Naive B cell (primary cell): ENCODE measurements at places on chromosomes 6 and 20.
A peak's percentile ranks its signal among the peaks of the same experiment; 100 is the strongest.

DNA sequence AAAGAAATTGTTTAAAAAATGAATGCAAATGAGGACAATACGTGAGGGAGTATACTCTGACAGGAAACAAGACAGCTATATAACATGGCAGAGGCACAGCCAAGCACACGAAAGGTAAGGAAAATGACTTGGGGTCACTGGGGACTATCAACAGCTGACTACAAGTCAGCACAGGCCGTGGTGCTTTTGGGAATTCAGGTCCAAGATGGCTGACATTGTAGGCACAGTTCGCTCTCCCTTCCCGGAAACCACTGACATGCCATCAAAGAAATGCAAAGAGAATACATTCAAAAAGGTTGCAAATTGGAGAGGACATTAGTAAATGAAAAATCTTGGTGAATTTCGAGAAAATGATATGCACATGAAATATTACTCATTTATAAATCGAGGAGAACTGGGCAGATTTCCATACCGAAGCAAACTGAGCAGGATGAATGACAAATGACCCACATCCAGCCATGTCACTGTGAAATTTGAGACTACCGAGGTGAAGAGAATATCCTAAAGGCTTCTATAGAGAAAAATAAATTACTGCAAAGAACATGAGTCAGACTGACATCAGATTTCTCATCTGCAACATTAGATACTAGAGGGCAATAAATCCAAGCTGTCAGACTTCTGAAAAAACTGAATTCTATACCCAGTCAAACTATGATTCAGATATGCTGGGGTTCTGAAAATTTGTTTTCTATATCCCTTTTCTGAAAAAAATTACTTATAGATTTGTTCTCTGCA lies 391.1 kb downstream of the BTBD9 start:
- no peak for DNase-seq

DNA sequence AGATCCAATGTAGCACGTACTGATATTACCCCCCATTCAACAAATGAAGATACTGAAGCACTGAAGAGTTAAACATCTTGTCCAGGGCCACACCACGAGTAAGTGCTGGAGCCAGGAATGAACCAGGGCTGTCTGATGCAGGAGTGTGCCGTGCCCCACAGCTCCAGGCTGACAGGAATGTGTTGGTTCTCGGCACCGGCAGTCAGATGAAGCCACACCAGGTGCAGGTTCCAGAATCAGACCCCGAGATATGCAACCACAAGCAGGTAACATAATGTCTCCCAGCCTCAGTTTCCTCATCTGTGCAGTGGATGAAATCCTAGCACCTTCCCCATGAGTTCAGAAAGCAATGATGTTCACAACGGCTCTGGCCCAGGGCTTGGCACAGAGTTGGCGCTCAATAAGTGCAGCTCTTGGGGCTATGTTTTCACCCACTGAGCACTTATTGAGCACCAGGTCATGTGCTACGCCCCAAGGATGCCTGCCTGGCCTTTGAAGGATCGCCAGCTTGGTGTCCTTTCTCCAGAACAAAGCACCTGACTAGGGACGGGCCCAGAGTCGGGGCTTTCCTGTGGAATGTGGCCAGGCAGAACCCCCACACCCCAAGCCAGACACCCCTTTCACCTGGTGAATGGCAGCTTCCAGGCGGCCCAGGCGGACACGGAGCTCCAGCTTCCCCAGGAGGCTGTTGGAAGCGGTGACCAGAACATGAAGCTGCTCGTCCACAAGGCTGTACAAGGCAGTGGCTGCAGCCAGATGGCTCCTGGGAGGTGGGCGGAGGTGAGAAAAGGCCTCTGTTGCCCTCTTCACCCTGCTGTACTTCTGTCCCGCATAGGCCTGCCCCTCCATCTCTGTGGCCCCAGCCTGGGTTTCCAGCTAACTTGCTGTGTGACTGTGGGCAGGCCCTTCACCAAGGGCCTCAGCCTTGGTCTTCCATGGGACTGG lies 41.3 kb downstream of the KIAA1755 start:
- DNase-seq, result no peak

GRCh38 chr20:53676519-53676822 lies 82.8 kb upstream of the ZNF217 start:
- no peak for DNase-seq

DNA sequence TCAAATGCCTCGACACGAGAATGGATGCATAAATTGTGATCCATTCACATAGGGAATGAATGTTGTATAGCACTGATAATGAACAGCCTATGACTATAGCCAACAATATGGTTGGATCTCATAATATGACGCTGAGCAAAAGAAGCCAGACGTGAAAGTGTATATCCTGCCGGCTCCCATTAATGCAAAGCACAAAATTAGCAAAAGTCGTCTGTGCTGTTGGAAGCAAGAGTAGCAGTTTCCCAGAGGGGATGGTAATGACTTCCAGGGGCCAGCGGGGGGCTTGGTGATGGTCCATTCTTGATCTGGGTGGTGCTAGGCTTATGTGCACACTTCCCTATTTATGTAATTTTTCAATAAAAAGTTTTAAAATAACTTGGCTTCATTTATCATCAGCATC lies 1.0 kb upstream of the TAGAP start:
- no peak for DNase-seq

DNA sequence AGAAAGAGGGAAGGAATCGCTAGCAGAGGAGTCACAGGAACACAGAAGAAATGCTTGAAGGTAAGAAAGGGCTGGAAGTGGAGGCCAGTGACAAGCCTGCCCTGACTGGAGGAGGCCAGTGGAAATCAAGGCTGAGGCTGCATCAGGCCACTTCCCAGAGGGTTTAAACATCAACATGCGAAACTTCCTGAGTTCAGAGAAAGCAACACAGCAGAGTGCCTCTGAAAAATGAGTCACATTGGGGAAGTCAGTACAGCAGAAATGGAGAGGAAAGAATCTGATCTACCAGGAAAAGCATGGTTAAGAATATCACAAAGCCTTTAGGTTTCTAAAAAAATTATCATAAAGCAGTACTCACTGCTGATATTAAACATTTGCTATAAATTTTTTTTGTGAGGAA lies 23.3 kb downstream of the NAPB start:
- no peak for DNase-seq

DNA sequence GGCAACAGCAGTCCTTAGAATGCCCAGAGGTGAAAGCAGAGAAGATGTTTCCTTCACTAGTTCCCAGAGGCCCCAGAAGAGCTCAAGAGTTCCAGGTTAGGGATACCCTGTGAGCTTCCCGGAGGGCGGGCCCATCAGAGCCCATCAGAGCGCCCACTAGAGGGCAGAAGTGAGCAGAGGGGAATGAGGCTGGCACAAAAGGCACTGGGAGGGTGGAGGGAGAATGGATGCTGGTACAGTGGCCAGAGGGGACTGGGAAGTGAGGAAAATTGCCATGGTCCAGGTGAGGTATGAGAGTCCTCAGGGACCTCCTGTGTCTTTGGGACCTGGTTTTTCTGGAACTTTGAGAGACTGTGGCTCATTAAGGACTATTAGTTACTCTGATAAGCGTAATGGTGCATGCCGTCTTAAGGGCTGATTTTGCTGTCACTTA lies 57.3 kb downstream of the LINC00237 start:
- peak; percentile 18 for DNase-seq

GRCh38 chr6:112189494-112189893 lies 64.9 kb downstream of the LAMA4 start:
- no peak for DNase-seq

DNA sequence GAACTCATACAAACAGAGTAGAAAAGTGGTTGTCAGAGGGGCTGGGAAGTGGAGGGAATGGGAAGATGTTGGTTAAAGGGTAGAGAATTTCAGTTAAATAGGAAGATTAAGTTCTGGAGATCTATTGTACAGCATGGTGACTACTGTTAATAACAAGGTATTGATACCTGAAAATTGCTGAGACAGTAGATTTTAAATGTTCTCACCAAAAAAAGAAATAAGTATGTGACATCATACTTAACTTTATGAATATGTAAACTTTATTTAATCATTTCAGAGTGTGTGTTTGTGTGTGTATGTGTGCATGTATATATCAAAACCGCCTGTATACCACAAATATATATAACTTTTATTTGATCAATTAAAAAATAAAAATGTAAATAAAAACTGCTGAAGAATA lies 896.4 kb downstream of the TFAP2A start:
- DNase-seq, result no peak

DNA sequence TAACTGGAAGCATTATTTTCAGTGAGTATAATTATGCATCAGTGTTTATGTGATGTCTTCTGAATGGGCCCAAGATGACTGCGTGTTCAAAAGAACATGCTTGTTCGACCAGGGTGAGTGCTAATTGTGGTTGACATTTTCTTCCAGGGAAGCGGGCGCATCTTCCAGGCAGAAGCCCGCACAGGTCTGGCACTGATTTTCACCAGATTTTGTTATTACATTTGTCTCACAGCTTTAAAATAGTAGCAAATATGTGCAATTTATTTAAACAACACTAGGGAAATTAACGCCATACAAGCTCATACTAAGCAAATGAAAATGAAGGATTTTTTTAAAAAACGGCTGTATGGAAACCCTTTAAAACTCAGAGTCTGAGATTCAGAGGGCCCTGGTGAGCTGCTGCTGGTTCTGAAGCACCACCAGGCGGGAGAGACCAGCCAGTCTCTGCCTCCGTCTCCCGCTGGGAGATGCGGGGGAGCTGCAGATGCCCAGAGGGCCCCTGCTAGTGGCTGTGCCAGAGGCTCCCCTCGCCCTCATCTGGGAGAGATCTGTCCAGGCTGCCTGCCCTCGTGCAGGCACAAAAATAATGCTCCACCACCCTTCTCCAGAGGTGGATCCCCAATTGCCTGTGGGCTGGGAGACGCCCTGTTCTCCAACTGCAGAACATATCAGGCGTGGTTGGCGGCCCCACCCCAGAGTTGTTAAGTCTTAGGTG lies 297.0 kb downstream of the TAF4 start:
- no peak for DNase-seq

GRCh38 chr6:53369876-53370515 lies 21.2 kb upstream of the ELOVL5 start:
- no peak for DNase-seq

- DNase-seq, result no peak
Observed at GRCh38 chr6:20554326-20554725, 20.1 kb downstream of the CDKAL1 start.

DNA sequence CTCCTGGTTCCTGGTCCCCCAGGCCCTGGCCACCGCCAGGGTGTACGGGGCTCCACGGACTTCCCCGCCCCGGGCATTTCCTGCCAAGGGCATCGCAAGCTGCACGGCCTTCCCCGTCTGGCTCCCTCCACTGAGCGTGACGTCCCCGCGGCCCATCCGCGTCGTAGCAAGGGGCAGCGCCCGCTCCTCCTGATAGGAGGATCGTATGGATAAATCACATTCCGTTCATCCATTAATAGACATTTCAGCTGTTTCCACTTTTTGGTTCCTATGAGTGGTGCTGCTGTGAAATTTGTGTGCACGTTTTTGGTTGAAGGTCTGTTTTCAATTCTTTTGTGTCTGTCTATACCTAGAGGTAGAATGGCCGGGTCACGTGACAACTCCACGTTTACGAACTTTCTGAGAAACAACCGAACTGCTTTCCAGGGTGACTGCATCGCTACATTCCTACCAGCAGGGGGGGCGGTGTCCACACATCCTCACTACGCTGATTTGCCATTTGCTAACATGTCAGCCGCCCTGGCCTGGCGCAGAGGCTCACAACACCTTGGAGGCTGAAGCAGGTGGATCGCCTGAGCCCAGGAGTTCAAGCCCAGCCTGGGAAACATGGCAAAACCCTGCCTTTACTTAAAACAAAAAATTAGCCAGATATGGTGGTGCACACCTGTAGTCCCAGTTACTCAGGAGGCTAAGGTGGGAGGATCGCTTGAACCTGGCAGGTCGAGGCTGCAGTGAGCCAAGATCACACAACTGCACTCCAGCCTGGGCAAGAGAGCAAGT lies 37.7 kb downstream of the KCNQ2 start:
- peak; percentile 63 for DNase-seq

DNA sequence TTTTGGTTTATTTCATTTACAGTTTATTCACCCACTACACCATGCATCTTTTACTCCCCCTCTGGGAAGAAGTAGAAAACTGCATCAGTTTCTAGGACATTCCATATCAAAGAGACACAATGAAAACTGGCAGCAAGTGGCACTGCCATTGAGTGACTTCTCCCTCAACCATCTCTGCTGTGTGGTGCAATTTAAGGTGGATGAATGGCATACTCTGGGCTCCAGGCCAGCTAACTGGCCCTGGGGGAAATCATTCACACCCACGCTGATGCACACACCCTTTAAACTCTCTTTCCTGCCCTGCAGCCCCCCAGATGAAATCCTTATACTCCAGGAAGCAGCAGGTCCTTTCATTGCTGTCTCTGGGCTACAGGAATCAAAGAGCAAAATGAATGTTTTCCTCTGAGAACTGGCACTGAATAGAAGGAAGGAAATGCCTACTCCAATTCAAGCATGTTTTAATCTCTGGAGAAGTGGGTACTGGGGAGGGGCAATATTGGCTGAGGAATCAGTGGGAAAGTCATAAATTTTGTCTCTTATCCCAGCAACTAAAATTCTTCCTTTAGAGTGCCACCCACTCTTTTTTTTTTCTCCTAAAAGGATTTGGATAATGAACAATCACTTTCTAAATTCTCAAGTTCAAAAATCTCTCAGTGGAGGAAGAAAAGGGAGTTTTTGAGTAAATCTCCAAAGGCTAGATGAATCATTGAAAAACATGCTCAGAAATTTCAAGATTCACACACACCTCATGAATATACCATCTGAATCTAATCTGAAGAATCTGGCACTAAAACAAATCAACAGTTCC lies 16.9 kb upstream of the RFPL4B start:
- DNase-seq, result no peak

- no peak for DNase-seq
Observed at GRCh38 chr20:37839432-37839827, 63.5 kb upstream of the VSTM2L start.

GRCh38 chr6:166539543-166539942 lies 46.9 kb downstream of the RAMACL start:
- DNase-seq, result no peak

DNA sequence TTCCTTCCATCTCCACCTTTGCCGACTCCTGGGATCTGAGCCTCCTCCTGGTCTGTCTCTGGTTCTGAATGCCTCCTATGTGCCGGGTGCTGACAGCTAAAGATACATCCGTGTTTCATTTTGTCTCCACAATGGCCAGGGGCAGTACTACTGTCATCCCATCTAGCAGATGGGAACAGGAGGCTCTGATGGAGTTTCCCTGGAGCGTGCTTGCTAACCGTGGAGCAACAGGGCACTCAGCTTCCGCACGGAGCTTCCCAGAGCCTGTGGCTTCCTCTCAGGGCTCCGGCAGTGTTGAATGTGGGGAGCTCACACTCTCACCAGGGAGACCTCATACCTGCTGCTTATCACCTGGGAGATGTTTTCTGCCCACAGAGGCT lies 11.9 kb upstream of the NPBWR2 start:
- DNase-seq, result no peak

- peak; percentile 13 for DNase-seq
Observed at GRCh38 chr6:80094017-80094416, 12.5 kb upstream of the BCKDHB start.

GRCh38 chr20:19314621-19315020 lies 102.2 kb downstream of the SLC24A3 start:
- DNase-seq, result no peak

GRCh38 chr20:46520976-46521579 lies 7.7 kb upstream of the ZNF334 start:
- peak; percentile 29 for DNase-seq
